PC-9 (cell line): ENCODE measurements at places on chromosomes 13 and 19.

DNA sequence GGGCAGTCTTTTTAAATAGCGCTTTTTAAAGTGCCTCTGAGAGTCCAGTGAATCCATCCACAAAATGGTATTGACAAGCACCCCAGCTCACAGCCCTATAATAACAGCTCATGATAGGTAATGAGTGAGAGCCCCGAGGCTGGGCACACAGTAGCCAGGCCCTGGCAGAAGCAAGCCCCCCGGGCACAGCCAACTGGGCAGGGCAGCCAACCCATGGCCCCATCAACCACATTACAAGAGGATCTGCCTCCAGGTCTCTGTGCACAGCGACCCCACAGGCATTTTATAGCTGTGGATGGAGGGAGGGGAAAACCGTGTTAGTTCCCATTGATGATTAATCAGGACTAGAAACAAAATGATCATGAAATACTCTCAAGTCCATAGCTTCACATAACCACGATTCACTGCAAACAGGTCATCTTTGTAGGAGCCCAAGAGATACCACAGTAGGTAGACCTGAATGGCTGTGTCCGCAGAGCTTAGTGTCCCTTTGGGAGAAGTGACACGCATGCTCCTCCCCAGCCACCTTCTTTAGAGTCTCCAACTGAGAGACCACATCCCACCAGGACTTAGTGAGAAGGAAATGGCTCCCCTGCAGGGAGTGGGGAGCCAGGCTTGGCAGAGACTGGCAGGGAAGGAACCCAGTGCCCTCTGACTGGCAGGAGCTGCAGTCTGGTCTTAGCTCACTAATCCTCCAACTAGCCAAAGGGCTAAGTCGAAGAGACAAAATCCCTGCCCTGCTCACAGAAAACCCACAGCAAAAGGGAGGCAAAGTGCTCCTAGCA, 4.3 kb upstream of the VSTM2B start:
- no peak for DNase-seq

DNA sequence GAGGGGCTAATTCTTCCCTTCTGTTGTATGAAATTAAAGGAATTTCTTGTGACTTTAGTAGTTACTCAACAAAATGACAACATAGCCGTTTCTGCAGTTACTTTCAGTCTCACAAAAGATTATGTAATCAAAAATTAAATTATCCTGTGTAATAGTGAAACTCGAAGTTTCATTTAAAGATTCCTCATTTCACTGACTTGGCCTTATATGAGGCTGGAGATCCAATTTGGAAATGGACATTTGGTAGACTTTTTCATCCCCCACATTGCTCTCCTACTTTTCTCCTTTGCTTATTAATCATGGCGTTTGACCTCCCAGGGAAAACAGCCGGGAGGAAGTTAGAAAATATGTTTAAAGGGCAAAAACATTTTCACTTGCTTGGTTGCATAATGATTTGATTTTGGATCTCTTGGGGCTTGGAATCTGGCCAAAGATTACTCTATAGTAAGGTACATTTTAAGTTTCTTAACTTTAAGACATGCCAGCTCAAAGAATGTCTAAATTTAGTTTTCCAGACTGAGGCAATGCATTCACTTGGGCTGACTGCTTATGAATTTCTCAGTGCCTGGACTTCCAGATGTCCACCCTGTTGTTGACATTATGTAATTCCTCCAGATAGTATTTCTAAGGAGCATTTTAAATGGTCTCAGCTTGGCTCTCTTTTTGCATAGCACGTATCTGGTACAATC, 1364.9 kb upstream of the MIR17HG start:
- no peak for DNase-seq

GRCh38 chr13:44976949-44977583, 12.2 kb downstream of the NUFIP1 start:
- DNase-seq: no peak

GRCh38 chr19:38316477-38317067, 825 bp upstream of the YIF1B start:
- no peak for DNase-seq

GRCh38 chr13:110687736-110688135, 18.2 kb downstream of the CARS2 start:
- DNase-seq: no peak

DNA sequence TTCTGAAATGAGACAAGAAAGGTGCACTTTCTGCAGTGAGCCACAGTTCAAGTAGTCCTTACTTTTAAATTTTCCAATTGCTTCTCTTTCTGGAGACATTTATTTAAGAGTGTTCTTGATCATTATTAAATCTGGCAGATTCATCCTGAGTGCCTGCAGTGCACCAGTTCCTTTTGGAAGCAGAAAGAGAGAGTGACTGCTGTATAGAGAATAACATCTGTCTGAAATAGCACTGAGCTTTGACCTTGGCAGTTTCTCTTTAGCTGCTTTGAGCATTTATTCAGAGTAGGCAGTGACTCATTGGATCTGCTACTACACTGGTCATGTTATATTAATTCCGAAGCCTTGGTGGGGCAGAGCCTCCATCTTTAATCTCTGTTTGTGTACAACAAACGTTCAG, 1373.7 kb downstream of the PCDH9 start:
- no peak for DNase-seq

DNA sequence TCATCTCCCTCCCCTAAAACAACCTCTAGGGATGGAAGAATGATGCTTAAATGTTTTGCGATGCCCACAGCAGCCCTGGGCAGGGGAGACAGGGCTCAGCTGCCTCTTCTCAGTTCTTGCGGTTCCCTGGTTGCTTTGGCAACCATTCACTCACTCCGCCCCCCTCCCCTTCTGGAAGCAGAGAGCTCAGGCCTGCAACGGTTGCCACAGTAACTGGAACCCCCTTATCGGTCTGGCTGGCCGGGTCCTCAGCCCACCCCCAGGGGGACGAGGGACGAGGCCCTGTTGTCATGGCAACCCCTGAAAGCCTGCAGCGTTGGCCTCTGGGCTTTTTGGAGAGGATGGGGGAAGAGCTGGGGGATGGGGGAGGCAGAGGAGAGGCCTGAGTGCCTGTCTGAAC, 19.5 kb downstream of the NOVA2 start:
- DNase-seq: no peak

DNA sequence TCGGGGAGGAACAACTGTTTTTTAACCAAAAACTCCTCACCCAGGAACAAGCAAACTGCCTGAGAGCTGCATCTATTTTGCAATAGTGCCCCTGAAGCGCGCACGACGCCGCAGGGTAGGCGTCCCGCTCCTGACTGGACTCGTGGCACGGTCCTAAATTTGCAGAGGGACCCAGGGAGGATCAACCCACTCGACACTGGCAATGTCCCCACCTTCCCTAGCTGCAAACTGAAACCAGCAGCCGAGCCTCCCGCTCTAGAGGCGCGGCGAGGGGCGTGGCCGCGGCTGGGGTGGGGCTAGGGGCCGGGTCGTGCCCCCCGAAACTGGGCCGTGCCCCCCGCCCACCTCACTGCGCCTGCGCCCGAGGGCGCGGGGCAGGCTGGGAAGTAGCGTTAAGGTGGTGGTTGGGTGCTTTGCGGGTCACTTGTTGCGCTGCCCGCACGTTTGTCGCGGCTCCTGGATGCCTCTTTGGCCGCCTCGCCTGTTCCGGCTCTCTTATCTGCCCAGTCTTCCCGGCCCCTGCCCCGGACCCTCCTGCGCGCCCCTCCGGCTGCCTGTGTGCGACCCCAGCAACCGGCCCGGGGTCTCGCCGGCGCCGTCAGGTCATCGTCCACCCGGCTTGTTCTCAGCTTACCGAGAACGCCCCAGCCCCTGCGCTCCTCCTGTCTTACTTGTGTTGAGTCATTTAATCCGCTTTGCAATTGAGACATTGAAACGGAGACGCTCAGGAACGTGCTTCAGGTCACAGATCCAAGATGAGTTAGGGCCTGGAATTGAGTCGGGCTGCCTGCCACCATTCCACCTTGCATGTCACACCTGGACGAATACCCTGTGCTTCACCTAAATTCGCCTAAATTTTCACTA, 37.9 kb upstream of the LSM14A start:
- DNase-seq: peak; percentile 52

- no peak for DNase-seq
Observed at GRCh38 chr13:113995051-113995601, 21.2 kb upstream of the C13orf46 start.

GRCh38 chr13:50531917-50532899, 311.3 kb downstream of the DLEU7 start:
- no peak for DNase-seq

DNA sequence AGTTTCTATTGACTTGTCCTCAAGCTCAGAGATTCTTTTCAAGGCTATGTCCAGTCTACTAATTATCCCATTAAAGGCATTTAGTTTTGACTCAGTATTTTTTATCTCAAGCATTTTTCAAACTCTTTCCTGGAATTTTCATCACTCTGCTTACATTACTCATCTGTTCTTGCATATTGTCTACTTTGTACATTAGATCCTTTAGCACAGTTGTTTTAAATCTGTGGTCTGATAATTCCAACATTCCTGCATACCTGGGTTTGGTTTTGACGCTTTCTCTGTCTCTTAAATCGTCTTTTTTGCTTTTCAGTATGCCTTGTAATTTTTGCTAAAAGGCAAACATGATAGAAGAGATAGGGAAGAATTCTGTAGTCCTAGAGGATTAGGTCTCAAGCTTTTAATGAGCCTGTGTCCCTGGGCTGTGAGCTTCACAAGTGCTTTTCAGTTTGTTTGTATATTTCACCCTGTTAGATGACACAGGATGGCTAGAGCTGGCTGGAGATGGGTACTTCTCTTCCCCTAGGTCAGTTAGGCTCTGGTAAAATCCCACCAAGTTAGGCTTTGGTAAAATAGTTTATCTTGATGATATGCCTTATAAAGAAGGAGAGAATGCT, 46.1 kb upstream of the GPC6 start:
- no peak for DNase-seq

- no peak for DNase-seq
Observed at GRCh38 chr13:24759197-24759596, 4.8 kb upstream of the RNF17 start.

DNA sequence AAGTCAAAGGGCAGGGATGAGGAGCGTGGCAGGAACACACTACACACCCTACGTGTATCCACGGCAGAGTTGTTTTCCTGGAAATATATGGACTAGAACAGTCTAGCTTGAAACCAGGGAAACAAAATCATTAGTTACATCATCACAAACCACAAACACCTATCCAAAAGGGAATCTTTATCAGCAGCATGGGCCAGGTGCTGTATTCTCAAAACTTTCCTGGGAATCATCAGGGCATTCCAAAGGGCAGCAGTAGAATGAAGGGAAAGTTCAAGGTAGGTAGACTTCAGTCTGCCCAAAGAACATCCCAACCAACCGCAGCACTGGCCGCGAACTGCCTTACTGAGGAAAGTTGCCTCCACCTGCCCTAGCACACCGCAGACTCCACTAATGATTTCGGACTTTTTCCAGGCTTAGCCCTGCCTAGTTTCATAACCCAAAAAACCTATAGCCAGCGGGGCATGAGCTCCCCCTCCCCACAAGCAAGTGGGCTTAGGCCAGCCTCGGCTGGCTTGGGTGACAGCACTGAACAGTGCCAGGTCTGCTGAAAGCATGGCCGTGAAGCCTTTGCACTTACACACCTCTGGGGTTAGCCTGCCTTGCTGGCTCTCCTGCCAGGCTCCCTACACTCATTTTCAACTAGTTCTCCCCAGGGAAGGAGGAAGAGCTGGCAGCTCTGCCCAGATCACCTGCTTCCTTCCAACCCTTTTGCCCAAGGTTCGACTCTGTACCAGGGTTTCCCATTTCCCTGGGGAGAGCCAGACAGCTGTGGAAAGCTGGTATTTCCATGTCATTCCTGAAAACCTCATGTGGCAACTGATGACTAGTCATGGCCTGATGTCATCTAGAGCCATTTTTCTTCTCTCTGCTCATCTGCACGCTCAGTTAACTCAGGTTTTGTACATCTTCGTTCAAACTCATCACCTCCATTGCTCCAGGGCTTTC, 77.3 kb upstream of the UBAC2 start:
- no peak for DNase-seq

DNA sequence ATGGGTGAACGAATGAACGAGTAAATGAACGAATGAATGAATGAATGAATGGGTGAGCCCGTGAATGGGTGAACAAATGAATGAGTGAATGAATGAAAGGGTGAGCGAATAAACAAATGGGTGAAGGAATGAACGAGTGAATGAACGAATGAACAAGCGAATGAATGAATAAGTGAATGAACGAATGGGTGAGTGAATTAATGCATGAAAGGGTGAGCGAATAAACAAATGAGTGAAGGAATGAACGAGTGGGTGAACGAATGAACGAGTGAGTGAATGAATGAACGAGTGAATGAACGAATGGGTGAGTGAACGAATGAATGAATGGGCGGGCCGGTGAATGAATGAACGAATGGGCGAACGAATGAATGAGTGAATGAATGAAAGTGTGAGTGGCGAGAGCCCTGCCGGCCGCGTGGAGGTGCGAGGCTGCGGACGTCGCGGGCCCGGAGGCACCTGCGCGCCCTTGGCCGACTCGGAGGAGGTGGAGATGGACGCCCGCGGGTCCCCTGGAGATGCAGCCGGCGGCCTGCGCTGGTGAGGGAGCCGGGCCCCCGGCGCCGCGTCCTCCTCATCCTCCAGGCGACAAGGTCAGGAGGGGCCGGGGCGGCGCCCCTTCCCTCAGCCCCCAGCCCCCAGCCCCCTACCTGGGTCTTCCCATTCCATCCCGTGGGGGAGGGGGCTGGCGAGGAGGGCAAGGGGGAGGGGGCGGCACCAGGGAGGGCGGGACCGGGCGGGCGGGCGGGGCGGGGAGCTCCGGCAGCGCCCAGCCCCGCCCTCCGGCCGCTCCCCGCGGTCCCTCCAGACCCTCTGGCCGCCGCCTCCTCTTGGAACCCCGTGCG, 15.4 kb downstream of the ANKRD24 start:
- no peak for DNase-seq
